ENCODE measurements at places on chromosomes 11 and 22.

GRCh38 chr11:72828692-72829101 is 14.5 kb downstream of the ATG16L2 start:
- no peak for DNase-seq

DNA sequence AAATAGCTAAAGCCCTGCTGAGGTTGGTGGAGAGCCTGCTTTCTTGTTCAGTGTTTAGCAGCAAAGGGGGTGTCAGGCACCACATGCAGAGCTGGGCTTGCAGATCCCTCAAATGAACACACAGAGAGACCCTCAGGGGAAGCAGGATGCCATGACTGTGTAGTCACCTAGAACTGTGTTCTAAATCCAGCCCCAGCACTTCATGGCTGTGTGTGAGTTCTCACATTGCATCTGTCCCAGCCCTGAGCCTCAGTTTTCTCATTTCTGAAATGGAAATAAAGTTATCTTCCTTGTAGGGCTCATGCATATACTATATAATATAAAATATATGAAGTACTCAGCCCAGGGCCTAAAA is 47.1 kb downstream of the CWC15 start:
- DNase-seq = no peak

- no peak for DNase-seq
Observed at GRCh38 chr11:10478574-10479550, 23.8 kb downstream of the AMPD3 start.

GRCh38 chr11:4641501-4641900 is 2.3 kb upstream of the OR51E1 start:
- no peak for DNase-seq

DNA sequence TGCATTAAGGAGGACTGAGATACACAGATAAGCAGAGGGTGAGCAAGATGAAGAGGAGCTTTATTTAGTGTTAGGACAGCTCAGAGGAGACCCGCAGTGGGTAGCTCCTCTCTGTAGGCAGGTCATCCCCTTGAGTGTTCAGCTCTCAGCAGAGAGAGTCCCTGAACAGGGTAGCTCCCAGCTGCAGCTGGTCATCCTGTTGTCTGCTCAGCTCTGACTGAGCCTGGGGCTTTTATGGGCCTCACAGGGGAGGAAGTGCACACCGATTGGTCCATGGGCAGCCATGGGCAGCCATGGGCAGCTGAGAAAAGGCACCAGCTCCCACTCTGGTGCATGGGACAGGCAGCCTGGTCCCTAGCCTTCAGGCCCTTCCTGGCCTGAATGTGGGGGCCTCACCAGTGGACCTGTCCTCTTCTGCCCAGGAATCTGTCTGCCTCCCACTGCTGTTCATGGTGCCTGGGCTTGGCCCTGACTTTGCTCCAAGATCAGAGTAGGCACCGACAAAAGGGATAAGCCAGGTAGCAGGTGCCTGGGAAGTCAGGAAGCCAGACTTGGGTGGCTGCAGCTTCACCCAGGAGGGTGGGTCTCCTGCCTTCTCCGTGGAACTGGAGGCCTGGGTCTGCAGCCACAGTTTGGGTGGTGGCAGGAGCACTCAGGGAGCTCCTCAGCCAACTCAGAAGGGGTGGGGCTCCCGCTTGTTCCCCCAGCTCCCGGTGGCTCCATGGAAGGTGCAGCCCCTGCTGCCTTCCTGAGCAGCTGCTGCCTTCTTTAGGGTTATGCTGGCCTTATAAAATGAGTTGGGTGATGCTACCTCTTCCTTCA is 54.7 kb downstream of the MYEOV start:
- no peak for DNase-seq

DNA sequence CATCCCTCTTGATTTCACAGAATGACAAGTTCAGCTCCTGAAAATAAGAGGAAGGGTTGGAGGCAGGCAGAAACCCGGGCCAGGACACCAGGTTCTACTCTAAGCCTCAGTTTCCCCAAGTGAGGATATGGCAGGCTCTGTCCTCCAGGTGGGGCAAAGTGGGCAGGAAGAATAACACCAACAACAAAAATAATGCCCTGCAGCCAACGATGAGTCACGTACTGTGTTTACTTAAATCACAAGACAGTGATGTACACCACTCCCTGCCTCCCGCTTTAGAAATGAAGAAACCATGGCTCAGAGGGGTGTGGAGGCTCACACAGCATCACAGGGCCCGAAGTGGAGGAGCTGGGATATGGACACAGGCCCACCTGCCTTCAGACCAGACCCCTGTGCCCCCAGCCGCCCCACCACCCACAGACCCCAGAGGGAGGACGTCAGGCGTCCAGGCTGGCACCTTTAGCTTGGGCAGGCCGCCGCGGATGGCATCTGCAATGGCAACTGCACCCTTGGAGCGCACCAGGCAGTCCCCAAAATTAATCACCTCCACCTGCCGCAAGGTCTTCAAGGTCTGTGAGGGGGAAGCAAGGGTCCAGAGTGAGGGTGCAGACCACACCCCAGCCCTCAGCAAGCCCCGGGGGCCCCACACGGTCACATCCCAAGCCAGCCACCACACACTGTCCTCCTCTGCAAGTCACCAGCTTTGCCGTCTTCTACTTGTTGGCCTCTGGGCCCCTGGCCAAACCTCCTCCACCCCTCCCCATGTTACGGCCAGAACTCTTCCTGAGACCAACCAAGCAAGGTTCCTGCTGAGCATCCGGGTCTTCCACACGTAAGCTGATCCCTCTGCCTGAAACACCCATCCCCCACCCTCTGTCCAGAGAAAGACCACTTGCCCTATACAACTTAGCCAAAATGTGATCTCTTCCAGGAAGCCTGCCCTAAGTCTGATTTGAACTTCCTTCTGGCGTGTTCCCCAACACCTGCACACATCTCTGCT is 15.8 kb upstream of the CHADL start:
- no peak for DNase-seq

DNA sequence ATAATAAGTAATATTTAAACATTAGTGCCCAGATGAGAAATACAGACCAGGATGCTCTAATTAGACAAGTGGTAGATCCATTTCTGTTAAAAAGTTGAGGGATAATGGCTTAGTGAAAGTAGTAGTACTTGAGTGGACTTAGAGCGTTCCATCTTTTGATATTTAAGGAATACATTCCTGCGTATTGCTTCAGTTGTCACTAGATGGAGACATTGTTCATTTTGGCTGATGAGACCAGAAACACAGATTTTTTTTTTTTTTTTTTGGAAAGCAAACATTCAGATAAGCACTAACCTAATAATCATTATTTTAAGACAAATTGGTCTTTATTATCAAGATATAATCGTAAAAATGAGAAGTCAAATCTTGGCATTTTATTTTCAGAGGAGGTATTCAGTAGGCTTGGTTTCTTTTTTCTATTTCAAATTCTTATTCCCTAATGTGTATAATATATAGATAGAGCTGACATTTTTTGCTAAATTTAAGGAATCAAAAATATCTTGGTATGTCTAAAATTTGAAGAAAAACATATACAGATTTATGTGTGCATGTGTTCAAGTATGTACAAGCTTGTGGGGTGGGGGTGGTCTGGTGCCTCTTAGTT is 92.9 kb downstream of the DYNC2H1 start:
- DNase-seq = no peak

- no peak for DNase-seq
Observed at GRCh38 chr11:16292167-16292859, 64.0 kb downstream of the SOX6 start.

GRCh38 chr22:44154436-44154942 is 26.2 kb upstream of the PARVG start:
- DNase-seq = no peak

DNA sequence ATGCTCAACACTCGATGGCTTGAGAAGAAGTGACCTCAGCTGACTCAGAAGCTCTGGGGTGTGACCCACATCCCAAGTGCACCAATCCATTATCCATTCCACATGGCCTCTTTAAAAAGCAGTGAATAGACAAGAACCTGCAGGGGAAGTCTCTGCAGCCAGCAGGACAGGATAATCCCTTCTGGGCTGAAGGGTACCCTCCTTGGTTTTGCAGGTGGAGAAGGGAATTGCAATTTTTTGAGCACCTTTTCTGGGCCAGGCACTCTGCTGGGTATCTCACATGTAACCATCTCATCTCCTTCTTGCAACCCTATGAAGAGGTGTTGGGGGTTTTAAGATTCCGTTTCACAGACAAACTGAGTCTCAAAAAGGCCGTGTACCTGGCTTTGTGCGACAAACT is 76.6 kb downstream of the MYO18B start:
- no peak for DNase-seq

DNA sequence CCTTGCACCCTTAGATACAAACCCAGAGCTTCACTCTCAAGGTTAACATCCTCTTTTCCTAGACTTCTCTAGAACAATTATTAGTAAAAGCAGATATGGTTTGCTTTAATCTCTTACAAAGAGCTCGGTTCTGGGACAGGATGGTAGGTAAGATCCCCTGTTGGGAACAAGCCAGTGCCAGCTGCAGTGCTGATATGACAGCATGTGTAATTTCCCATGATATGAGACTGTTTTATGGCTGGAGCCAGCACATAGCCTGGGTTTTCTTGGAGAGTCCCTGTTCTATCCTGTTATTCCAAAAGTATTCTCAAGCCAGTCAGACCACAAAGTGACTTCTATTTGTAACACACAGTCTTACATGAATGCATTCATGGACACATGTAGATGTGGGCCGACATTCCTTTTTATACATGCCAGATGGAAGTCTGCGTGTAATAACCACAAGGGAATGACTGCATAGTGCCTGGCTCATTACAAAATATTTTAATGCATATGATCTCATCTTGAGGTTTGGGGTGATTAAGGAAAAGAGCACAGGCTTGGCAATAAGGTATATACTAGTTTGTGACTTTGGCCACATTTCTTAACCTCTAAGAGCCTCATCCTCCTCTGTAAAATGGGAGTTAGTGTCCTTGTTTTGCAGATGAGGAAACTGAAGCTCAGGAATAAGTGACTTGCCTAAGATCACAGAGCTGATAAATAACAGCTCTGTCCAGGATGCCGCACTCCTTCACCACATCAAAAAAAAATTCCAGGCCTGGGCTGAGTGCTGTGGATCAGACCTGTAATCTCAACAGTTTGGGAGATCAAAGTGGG is 21.8 kb downstream of the CLMP start:
- no peak for DNase-seq

- DNase-seq = no peak
Observed at GRCh38 chr11:72981080-72981479, 161.0 kb downstream of the FCHSD2 start.

- no peak for DNase-seq
Observed at GRCh38 chr22:44037519-44038375, 13.6 kb downstream of the PARVB start.

GRCh38 chr11:1780700-1781592 is 17.2 kb upstream of the CTSD start:
- DNase-seq = no peak

DNA sequence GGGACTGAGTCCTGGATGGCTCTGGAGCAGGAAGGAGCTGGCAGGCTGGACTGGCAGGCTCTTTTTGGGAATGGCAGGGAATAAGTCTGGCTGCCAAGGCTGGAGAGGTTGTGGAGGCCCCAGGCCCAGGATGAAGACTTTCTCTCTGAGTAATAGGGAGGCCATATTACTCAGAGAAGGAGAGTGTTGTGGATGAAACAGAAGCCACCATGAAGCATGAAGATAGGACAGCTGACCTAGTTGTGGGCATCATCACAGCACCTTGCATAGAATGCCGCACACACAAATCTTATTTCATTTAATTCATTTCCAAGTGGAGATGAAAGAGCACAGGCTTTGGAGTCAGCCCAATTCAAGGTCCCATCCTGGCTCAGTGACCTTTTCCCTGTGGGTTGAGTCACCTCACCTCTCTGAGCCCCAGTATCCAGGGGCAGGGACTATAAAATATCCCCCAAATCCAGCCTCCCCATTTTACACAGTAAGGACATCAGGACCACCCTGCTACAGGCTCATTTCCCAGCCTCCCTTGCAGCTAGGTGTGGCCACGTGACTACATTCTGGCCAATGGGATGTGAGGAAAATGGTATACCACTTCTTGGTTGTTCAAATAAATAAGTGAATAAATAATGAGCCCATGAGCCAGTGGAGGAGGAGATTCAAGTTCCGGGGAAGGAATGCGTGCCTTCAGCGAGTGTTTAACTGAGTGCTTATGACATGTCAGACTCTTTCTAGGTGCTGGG is 9.4 kb downstream of the CYTH4 start:
- no peak for DNase-seq

DNA sequence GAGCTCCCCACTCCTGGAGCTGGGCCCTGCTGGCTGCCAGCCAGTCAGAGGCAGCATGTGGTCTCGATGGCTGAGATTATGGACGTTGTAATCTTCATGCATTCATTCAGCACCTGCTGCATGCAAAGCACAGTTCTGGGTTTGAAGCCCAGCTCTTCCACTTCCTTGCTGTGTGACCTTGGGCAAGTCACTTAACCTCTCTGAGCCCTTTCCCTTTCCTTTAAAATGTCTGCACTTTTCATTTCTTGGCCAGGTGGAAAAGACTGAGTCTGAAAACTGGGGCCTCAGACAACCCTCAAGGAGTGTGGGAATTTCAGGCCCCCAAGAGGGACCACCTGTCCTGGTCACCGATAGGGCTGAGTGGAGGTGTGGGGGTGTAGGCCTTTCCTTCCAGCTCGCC is 24.6 kb upstream of the MYEOV start:
- DNase-seq = no peak

DNA sequence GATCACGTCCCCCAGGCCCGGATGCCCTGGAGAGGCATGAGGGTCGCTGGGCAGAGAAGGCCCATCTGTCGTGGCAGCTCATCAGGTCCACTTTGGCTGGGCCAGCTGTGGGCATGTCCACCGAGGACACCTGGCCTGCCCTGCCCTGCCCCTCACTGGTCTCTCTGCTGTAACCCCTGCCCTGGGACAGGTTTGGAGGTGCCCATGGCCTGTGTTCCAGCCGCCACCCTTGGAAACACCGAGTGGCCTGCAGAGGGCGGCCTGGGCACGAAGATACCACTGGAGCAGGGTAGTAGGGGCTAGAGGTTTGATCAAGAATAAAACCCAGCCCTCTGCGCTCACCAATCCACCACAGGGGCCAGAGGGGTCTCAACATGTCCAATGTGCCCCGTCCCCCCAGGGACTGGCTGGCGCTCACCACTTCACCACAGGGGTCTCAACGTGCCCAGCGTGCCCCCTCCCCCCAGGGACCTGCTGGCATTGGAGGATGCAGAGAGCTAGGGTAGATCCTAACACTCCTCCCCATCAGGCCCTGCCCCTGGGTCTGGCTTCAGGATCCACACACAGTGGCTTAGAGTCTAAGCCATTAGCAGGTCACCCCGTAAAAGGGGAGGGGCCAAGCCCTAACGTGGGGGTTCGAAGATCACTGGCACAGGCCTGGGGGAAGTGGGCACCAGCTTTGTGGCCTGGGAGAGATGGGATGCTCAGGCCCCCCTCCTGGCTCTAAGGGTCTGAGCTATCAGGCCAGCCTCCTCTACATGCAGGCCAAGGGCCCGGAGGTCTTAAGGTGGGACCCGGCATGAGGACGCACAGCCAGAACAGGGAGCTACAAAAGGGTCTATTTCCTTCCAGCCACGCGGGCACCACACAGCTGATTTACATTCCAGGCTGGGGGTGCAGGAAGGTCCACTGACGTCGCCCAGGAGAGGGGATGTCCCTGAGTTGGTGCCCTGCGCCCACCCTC is 1.3 kb upstream of the HDAC10 start:
- no peak for DNase-seq

DNA sequence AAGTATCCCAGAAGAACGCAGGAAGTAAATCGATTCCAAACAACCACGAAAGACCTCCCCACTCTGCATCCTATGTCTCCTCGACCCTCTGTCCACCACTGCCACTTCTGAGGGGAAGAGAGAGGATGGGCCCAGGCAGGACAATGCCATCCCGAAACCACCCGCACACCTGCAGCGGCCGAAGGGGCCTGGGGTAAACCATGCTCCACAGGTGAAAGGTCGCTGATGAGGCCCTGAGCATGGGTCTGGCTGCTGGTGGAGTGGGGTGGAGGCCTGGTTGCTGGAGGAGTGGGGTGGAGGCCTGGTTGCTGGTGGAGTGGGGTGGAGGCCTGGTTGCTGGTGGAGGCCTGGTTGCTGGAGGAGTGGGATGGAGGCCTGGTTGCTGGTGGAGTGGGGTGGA is 13.1 kb downstream of the TOLLIP start:
- no peak for DNase-seq
